Substantia nigra (tissue), 51 donors: ENCODE measurements at places on chromosomes 12 and 14.

DNA sequence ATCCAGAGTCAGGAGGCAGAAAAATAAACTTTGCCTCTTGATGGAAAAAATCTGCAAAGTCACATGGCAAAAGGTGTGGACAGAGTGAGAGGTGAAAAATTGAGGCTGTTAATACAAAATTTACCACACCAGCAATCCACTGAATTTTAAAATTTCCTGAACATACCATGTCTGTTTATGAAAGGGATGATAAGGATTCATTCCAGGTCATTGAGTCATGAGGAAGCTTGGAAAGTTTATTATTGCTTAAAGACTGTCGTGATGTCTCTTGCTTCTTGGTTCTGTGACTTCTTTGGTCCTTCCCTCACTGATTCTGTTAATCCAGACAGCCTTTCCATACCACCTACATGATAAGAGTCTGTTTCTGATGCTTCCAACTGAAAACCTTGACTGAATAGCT, 73.2 kb downstream of the TTC6 start:
- no peak for DNase-seq

DNA sequence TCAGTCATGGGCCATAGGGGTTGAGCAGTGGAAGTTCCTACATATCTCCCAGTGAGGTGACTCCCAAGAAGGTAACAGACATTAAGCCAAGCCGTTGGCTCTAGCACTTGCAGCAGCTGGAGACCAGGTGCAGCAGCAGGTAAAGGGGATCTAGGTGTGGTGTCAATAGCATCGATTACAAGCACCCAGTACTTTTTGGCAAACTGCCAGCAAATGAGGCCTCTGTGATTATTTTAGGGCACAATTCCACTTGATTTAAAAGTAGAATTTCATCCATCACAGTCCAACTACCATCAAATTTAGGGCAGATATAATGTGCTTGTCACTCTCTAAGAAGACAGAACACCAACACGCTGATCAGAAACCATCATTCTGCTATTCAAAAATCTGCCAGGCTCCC, 224.1 kb upstream of the EGLN3 start:
- DNase-seq = no peak

- no peak for DNase-seq
Measured at GRCh38 chr12:108955225-108955835, 65.5 kb downstream of the SVOP start.

DNA sequence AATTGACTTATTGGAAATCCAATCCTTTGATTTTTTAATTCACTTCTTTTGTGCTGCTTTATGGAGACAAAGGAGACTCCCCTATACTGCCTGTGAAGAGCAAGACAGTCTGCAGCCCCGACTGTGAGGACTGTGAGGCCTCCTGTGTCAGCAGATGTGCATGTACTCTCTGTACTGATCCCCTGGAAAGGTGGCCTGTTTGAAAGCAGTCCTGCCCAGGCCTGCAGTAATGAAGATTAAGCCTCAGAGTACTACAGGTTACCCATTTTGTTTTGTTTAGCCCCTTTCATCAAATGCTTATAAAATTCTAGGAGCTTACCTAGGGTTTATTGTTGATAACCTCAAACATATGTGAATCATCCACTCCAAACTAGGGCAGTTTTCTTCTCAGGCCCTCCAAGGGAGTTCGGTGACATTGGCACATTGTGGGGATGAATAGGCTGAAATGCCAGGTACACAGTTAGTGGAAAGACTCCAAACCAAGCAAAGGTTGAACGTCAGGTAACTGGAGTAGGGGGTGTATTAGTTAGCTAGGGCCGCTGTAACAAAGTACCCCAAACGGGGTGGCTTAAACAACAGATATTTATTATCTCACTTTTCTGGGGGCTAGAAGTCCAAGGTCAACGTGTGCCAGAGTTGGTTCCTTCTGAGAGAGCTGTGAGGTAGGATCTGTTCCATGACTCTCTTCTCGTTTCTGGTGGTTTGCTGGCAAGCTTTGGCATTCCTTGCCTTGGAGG, 208.7 kb upstream of the BCL2L14 start:
- no peak for DNase-seq

DNA sequence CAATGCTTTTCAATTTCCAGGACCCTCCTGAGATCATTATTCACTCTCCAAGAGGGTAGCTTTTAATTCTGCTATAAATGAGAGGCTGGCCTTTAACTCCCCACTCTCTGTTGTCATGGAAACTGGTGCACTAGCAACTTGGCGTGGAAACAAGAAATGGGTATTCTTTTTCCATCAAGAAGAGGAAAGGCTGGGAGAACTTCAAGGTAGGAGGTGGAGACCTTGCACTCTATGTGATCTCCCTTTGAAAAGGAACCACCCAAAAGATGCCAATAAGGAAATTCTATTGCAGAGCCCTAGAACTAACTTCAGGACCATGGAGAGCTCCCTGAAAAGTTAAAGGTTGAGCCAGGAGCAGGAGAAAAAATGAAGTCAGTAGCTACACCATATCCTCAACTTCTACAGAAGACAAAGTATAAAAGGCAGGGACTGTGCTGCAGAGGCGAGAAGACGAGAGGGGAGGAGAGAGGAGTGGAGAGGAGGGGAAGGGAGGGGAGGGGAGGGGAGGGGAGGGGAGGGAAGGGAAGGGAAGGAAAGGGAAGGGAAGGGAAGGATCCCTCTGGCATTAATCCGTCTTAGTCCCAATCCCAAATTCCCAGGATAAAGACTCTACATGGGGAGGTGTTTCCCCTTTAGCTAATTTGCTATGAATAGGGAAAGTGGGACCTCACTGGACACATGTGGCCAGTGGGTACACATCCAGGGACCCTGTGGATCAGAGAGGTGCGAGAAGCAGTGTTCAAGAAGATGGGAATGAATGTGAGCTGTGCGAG, 46.7 kb upstream of the FICD start:
- no peak for DNase-seq

DNA sequence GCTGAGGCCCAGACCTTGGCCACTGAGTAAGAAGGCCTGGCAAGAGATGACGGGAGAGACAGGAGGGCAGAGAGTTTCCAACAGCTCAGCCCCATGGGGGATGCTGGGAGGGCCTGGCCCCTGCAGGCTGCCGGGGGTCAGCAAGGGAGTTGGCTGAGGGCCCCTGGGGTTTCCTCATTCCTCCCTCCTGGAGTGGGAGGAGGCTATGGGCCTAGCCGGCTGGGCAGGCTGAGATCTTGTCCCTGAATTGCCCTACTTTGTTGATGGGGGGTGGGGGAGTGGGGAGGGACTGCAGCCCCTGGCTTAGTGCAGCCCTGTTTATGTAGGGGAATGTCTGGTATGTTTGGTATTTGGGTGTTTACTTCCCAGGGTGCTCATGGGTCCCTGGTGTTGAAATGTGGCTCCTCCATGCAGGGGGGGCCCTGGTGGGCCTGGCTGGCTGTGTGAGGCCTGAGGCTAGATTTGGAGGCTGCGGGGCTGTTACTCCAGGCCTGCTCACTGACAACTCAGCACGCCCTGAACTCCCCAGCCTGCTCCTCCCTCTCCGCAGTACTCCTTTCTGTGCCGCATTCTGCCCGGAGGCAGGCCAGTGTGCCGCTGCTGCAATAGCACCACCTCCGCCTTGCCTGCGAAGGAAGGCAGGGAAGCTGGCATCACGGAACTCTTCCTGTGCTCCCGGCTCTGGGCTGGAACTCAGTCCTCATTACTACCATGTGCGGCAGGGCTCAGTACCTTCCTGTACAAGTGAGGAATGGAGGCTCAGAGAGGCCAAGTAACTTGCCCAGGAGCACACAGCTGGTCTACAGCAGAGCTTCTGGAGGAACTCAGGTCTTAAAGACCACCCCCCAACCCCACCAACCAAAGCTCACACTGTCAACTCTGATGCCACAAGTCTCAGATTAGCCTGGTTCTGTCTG, 25.3 kb downstream of the JDP2 start:
- no peak for DNase-seq

GRCh38 chr12:44076871-44077270, 241.0 kb downstream of the TMEM117 start:
- DNase-seq = no peak

GRCh38 chr12:30019366-30020140, 235.8 kb upstream of the TMTC1 start:
- no peak for DNase-seq

GRCh38 chr14:96938946-96939345, 141.8 kb downstream of the VRK1 start:
- DNase-seq = no peak

GRCh38 chr14:32494609-32495434, 165.7 kb downstream of the AKAP6 start:
- DNase-seq = no peak

- no peak for DNase-seq
Measured at GRCh38 chr12:10159280-10159679, 12.7 kb downstream of the OLR1 start.

GRCh38 chr12:8698879-8699278, 1.1 kb downstream of the RIMKLB start:
- no peak for DNase-seq

GRCh38 chr12:54701940-54702592, 53.9 kb upstream of the DCD start:
- no peak for DNase-seq

DNA sequence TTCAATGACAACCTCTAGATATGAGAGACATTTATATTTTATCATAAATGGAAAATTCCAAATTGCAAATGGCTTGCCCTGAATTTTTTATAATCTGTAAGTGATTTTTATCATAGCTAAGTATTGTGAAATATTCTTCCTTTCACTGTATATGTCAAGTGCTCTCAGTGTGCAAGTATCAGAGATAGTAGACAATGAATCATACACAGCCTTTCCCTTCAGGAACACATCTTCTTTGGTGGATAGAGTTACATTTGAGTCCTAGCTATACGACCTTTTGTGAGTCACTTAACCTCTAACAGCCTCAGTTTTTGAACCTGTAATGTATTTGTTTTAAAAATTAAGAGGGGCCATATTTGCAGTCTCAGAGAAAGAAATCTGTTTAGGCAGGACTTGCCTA, 350.7 kb upstream of the SEL1L start:
- DNase-seq = no peak

DNA sequence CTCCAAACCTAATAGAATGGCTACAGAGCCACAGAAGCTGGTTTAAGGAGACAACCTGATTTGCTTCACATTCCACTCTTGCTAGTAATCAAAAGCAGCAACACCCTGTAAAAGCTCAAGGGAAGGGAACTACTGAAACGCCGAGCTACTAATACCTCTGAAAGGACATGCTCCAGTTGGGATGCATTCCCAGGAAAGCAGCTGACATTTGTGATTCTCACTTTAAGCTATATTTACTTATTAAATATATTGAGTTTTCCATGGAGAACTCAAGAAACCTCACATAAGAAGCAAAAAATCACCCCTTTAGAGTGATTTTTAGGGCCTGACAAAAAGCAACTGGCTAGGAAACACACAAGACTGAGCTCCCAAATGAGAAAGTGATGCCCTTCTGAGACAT, 1073.0 kb upstream of the FLRT2 start:
- DNase-seq = no peak

DNA sequence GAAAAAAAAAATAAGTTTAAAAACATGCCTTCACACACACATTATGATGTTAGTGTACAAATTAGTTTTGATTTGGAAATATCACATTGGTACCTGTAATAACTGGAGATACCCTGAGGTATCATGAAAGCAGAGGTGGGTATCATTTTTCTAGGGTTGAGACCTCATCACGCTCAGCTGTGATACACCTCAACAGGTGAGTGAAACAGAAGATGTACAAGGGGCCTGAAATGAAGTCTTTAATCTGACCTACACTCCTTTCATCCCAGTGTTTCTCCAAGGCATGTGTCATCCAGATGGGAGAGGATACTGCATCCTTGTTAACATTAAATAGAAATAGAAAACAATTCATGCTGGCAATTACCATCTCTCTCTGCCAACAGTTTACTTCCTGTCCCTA, 7.4 kb downstream of the BMP4 start:
- no peak for DNase-seq

- no peak for DNase-seq
Measured at GRCh38 chr12:116135209-116135930, 142.1 kb downstream of the MED13L start.

DNA sequence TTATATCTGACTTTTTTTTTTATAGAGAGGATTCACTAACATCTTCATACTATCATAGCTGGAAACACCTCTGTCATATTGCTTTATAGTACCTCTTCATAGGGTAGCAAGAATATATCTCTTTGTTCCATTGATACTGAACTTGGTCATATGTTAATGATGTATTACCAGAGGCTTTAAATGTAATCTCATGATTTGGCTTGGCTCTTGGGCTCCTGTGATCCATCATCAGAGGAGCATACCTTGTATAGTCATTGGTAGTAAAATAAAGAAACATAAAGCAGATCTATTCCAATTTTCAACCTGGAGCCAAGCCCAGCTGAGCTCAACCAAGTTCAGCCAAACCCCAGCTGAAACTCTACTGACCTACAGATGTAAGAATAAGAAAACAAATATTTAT, 43.2 kb upstream of the GRIN2B start:
- DNase-seq = no peak

- no peak for DNase-seq
Measured at GRCh38 chr14:65502676-65503124, 90.2 kb downstream of the FUT8 start.

- no peak for DNase-seq
Measured at GRCh38 chr12:18951218-18951617, 178.3 kb upstream of the PLEKHA5 start.

GRCh38 chr12:100158535-100158934, 15.9 kb upstream of the BLTP3B start:
- no peak for DNase-seq
